ENCODE measurements at places on chromosomes 4 and X.

- no peak for DNase-seq
Measured at GRCh38 chr4:169059306-169060211, 49.5 kb upstream of the CBR4 start.

- DNase-seq: no peak
Measured at GRCh38 chr4:72468904-72469502, 100.0 kb downstream of the ADAMTS3 start.

DNA sequence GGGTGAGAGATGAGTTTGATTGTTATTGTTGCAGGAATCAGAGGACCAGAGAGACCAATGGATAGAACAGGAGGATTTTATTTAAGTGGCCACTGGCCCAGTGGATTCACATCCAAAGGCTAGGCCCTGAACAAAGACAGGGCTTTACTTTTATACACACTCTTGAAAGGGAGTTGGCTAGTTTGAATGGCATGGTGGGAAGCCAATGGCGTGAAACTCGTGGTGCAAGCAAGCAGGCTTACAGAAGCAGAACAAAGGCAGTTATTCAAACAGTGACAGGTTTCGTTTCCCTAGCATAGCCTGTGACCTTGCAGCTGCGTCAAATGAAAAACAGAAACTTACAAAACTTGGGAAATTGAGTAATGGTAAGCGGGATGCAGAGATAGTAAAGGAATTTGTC, 110.2 kb upstream of the PRDX4 start:
- DNase-seq: no peak

DNA sequence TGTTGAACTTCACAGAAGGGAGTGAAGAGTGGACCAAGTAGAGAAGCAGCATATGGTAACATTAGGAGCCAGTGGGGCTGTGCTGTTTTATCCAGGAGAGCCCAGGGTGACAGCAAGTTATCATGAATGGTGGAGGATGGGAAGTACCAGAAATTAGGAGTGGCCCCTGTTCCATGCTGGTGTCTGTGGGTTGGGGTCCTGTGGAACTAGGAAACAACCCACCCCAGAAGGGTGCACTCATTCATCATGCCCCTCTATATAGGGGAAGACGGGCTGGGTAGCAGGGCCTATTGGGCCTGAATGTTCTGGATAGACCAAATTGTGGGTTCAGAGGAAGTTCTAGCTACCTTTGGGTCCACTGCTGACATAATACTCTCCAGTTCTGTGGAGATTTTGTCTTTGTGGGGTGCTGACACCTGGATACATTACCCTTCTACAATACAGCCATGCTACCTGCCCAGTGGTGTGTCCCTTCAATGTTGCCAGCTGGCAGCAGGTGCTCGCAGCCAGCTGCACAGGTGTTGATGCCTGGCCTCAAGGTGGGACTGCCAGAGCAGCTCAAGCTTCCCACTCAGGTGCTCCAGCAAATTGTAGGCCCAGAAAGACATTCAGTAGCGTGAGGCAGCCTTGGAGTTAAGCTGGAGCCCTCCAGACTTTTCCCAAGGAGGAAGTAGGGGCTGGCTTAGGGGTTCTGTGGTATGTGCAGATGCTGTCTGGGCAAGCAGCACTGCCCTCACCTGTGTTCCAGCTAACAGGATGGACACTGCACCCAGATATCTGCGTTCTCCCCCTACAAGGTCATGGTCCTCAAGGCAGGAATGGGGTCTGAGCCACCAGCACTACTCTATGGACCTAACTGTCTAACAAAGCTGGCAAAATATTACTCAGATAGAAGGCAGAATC, 106.5 kb downstream of the NHSL2 start:
- no peak for DNase-seq

DNA sequence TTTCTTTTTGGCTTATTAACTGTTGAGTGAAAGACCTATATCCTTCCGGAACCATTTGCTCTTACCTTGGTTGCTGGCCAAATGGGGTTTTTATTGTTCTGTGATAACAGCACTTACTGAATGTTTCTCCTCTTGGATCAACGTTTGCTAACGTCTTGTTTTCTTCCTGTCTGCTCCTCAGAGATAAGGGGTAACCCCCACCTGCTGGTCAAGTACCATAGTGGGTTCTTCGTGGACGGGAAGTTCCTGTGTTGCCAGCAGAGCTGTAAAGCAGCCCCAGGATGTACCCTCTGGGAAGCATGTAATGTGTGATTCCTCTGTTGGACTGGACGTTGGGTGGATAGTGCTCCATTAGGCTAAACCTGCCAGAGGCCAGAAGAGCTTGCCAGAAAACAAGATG, 15.3 kb downstream of the BMX start:
- no peak for DNase-seq

- DNase-seq: no peak
Measured at GRCh38 chr4:186844059-186844681, 120.5 kb upstream of the FAT1 start.

DNA sequence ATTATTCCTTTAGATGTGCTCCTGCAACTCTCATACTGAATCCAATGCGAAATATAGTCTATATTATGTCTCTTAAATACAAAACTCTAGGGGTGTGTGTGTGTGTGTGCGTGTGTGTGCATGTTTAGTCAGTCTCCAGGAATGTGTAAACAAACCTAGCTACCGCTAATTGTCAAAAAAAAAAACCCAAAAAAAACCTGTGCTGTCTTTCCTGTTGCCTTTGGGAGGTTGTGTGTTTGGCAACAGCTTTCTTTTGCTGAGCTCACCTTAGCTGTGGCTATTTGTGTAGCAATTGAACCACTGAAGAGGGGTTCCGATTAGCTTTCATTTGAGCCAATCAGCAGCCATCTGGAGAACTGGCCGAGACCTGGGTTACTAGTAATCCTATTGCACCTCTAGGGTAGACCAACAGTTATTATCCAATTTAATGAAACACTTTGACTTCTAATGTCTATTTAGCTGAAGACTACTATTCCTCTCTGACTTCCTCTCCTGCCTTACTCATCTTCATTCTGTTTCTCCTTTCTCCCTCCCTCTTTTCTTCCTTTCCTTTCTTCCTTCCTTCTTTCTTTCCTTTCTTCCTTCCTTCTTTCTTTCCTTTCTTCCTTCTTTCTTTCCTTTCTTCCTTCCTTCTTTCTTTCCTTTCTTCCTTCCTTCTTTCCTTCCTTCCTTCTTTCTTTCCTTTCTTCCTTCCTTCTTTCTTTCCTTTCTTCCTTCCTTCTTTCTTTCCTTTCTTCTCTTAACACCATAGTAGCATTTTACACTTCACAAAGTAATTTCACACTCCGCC, 471.1 kb downstream of the GBA3 start:
- no peak for DNase-seq

GRCh38 chr4:89619206-89619962, 217.6 kb downstream of the SNCA start:
- DNase-seq: no peak

DNA sequence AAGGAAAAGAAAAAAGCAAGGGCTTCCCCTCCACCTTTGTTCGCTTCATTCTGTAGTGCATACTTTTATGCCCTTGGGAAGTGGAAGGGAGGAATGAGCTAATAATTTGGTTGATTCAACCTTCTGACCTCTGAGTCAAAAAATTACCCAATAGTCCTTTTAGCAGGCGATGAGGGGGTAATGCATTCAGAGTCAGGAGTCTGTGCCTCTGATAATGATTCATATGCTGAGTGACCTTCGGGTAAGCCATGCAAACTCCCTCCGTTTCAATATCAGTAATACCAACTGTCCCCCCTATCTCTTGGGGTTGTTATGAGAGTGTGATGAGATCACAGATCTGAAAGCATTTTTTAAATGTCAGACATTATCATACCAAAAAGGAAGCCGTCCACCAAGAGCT, 41.6 kb upstream of the ACSL4 start:
- no peak for DNase-seq

GRCh38 chrX:5957506-5957905, 271.2 kb downstream of the NLGN4X start:
- DNase-seq: no peak

DNA sequence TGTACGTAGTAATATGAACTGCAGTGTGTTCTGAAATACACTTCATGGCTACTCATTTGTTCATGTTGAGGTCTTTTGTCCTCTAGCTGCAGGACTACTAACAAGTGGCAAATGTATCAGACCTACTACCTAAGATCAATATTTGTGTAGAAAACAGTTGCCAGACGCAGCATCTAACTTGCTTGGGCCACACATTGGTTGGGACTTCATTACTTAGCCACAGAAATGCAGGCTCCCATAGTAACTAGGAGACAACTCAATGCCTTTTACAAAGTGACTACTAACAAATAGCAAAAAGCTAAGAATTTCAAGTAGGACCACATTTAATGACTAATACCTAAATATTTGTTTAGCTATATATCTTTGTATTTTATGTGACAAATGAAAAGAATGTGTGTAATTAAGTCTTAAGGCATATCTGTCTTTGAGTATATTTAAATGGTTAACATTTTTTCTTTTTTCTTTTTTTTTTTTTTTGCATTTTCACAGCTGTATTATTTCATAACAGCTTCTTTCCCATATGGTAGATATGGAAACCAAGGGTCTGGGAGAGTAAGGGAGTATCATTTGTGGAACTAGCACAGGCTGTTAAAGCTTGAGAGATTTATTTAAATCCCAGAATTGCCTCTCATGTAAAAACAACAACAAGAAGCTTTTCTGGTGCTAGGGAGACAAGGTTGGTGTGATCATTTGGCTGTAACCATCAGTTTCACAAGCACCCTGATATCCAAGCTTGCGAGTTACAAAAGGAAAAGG, 2.7 kb downstream of the CT47C1 start:
- no peak for DNase-seq

DNA sequence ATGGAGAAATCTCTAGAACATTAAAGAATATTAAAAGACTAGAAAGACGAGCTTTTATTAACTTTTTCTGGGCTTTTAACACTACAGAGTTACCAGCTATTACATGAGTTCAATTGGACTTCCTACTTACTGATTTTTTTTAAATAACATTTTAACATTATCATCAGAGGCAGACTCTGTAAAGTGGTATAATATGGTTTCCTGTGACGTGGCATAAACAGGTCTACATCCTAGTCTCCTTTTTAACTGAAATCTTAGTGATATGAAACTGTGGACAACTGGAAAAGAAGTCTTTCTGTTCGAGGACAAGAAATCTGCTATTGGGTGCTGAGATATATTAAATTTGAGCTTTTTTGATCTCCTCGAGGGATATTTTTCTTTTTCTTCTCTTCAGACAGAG, 48.7 kb upstream of the ABCG2 start:
- no peak for DNase-seq

GRCh38 chr4:139735381-139736273, 70.0 kb downstream of the MGST2 start:
- no peak for DNase-seq

GRCh38 chrX:38166478-38167083, 54.1 kb downstream of the SRPX start:
- no peak for DNase-seq

DNA sequence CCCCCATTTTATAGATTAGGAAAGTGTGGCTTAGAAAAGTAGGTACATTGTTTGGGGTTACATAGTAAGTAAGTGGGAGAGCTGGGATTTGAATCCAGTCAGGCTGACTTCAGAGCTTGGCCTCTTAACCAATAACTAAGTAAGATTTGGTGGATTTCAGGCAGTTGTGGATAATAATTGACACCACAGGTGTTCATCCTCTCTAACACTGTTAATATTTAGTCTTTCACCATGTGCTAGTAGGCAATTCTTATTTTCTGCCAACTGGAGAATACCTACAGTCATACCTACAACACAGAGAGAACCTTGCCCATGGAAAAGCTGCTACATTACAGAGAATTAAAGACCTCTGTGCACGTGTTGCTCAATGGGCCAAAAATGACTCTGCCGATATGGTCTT, 89.5 kb downstream of the DIAPH2 start:
- DNase-seq: no peak

DNA sequence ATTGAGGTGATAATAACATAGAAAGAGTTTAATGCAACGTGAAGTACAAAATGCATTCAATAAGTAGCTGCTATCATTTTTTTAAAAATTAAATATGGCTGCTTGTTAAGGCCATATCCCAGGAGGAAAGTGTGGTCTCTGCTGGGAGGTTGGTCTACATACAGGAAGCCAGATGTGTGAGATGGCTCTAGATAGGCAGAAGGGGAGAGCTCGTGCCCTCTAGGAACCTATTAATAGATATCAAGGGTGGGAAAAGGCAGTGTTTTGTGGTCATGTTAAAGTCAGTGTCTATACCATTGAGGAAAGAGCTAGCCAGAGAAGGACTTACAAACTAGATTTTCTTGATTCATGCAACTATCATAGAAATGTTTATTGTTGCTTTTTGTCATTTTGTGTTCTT, 140.5 kb downstream of the KLHL8 start:
- no peak for DNase-seq

DNA sequence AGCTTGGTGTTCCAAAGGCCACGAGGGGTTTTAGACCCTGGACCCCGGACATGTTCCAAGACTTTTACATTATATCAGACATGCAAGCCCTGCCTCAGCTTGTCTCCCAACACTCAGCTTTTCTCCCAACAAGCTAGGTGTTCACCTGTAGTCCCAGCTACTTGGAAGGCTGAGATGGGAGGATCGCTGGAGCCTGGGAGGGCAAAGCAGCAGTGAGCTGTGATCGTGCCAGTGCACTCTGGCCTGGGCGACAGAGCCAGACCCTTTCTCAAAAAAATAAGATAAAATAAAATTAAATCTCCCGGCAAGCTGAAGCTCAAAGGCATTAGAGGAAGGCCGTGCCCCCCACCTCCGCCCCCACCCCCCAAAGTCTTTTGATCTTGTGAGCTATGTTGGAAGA, 13.7 kb downstream of the CTAG1A start:
- no peak for DNase-seq

DNA sequence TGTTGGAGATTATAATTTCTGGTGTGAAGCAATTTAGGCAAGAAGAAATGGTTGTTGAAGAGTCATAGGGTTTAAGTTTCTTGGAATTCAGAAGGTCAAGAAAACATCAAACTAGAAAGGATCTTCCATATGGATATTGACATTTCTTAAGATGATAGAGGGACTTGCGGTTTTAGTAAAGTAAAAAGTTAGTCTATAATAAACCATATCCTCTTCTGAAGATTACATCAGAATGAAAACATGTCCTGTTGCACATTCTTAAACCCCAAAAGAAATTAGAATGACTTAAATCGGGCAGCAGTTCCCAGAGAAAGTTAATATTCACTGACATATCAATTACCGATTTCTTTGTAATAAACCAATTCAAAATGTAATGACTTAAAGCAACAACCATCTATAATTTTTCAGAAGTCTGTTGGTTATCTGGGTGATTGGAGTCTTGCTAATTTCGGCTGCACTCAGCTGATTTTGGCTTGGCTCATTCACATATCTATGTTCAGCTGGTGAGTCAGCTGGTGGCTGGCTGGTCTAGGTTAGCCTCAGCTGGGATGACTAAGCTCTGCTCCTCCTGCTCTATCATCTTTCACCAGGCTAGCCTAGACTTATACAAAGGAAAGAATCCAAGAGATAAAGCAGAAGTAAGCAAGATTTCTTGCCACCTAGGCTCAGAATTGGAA, 24.4 kb upstream of the DYNLT3 start:
- DNase-seq: no peak

Data from activated CD4-positive, alpha-beta T cell treated with anti-CD3 and anti-CD28 coated beads for 24 hours (primary cell).